ENCODE measurements at places on chromosomes 11 and 22. TPM values are rescaled to one million over a fixed set of nuclear protein-coding genes. Genes with fewer than 3 reads are reported as not detected.

KLHL35 gene
- total RNA-seq: 0.58 TPM

DNA sequence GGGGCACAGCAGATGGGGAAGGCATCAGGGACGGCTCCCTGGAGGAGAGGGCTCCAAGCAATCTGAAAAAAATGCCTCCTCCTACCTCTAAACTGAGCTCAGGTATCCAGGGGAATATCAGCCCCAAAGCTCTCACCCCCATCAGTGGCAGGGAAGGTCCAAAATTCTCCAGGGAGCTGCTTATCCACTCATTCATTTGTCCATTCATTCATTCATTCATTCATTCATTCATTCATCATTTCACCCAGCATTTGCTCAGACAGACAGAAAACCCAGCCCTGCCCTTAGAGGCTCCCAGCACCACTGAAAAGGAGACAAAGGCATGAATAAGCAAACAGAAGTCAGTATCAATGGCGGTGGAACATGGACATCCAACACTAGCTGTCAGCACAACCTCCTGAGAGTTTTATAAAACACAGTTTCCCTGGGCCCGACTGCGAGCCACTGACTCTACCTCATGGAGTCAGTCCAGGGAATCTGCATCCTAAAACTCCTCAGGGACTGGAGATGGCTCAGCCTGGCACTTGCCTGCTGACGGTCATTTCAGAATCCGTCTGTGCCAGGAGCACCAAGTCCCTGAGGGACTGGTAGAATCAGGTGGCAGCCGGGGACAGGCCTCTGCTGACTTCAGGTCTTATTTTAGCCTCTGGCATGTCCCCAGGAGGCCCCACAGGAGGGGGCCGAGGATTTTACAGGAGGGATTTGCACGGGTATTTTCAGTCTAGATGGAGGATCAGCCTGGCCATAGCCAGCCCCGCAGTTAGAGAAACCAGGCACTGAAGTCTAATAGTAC lies 164.6 kb downstream of the MN1 start:
- no peak for DNase-seq

- no peak for DNase-seq
Observed at GRCh38 chr22:50211147-50211546, 10.3 kb downstream of the SELENOO start.

DNA sequence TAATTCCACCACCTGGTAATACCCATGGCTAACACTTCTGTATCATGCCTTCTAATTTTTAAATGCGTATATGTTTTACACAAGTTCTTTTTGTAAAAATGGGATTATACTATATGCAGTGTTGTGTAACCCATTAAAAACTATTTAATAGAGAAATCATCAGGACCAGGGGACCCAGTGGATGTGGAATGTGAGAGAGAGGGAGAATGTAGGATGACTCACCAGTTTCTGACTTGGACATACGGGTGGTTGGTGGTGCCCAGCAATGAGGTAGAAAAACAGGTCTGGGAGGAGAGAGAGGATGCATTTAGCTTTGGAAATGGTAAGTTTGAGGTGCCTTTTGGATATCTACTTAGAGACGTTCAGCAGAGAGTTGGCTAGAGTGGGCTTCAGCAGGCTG lies 112.0 kb upstream of the TBCEL start:
- DNase-seq: no peak

P4HA3 gene
- not detected for total RNA-seq

ADM gene
- 2.1 TPM for total RNA-seq

GRCh38 chr11:20156876-20157613 lies 3.2 kb downstream of the DBX1 start:
- peak; percentile 34 for DNase-seq

CCDC89 gene
- not detected for total RNA-seq

GRCh38 chr11:9136741-9137140 lies 45.3 kb upstream of the SCUBE2 start:
- no peak for DNase-seq

DNA sequence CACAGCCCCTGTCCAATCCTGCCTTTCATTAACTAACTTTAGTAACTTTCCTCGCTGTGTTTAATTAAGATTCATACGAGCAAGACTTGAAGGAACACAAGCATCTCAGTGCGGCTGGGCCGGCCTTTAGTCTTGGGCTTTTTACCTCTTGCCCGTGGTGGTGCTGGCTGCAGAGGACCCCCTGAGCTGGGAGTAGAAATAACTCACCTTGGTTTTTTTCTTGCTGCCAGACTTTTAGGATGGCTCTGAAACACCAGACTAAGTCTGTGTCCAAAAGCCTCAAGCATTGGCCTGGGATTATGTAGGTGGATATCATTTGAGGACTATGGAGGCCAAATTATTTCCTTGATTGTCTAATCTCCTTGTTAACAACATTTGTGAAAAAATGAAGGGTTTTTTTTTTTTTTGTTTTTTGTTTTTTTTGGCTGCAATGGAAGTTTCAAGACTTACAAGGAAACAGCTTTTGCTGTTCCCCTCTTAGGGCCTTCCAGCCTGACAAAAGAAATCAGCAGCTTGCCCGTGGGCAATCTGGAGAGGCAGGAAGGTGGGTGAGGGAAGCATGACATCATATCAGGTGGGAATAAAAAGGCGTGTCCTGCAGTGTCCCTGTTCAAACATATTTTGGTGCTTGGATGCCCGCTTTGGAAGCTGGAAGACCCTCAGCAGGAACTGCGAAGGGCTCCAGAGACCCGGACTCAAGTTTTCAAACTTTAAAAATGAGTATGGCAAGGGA lies 44.0 kb downstream of the SMIM38 start:
- no peak for DNase-seq

GRCh38 chr22:32389685-32390084 lies 22.4 kb downstream of the RTCB start:
- DNase-seq: no peak

GRCh38 chr11:101096036-101096704 lies 33.4 kb downstream of the PGR start:
- DNase-seq: no peak

DNA sequence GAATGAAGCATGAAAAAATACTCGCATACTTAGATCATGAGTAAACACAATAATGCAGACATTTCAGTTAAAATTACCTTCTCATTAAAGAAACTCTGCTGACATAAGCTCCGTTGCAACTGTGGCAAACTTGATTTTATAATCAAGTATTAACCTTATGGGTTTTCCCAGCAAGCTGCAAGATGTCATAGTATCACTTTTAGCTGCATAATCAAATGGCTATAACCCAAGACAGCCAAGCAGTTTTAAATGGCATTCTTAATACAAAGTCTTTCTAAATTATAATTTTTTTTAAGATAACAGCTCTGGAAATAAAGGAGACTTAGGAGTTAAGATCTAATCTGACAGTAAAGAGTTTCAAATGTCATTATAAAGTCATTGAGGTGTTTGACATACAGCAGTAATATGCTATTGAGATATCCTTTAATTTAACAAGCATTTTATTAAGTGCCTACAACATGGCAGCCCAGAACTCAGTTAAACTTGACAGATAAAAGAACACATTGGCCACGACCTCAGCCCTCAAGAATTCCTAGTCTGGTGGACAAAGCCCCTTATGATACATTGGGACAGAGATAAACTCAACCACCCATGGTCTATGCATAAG lies 163.1 kb upstream of the FAT3 start:
- no peak for DNase-seq

DNA sequence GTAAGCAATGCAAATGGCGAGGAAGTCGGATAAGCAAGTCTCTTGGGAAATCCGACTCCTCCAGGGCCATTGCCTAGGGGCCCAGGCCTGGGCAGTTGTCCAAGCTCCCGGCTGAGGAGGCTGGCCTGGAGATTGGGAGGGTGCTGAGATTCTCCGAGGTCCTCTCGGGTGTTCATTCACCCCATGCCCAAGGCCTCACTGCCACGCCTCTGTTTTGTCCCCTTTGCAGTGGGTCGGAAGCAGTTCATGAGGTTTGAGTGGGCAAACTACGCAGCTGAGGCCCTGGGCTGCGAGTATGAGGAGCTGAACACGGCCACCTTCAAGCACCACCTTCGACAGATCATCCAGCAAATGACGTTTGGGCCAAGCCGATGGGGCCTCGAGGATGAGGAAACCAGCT lies 81.3 kb downstream of the MYO18B start:
- DNase-seq: no peak

DNA sequence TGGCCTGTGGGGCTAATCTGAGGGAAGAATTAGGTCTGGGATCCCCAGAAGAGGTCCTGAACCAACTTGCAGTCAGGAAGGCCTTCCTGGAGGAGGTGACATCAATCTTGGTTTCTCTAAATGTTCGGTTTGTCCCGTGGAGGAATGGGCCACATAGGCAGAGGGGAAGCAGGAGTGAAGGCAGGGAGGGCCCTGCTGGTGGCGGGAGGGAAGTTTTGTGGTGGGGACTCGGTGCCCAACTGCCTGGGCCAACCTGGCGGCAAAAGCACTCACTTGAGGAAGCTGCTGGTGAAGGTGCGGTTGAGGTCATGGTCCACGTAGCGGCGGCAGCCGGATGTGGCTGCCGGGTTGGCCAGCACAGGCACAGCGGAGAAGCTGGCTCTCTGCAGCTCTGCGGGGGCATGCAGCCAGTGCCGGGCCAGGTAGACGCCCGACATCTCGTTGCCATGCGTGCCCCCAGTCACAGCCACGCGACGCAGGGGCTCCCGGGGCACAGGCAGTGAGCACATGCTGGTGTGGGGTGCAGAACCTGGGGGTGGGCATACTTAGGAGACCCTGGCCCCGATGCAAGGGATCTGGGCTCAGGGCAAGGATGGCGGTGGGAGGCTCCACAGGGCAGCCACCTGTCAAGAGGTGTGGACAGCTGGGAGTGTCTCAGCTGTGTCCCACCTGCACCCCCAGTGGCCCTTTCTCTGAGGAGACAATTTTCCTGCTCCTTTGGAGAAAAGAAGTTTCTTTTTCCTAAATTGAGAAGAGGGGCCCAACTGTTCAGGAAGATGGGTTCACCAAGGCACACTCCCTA lies 3.8 kb downstream of the ACY3 start:
- peak; percentile 55 for DNase-seq

DNA sequence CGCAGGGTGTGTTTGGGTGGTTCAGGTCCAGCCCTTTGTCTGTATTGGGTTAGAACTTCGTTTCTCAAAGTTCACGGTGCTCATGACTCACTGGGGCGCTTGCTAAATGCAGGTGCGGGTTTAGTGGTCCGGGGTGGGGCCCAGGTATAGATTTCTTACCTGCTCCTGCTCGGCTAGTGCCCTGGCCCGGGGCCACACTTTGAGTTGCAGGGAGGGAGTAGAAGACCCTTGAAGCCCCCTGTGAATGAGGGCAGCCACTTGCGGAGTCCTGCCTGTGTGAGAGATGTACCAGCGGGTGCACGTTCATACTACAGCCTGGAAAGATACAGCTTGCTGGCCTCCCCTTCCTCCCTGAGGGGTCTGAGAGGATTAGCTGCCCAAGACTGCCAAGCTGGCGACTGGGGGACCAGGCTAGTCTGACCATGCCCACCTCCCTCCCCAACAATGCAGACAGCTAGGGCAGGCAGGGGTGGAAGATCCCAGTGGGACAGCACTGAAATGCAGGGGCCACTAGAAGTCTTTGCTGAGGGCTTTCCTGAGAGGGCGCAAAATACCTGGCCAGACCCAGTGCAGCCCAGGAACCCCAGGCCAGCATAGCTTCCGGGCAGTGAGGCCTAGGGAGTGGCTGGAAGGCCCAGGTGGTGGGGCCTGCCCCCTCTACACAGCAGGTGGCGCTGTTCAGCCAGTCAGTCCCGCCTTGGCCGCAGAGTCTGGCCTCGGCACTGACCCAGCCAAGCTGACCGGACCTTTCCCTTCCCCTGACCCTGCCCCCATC lies 5.1 kb upstream of the MYRF start:
- DNase-seq: peak; percentile 50

DNA sequence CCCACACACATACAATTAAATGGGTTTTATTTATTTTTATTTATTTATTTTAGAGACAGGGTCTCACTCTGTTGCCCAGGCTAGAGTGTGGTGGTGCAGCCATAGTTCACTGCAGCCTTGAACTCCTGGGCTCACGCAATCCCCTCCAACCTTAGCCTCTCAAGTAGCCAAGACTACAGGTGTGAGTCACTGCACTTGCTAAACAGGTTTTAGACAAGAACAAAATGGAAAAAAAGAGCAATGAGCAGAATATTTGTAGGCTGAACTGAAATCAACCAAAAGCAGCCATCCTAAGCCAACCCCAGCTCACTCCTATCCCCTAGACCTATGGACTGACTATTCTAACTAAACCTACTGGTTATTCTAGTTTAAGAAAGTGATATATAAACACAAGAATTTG lies 37.8 kb downstream of the MRE11 start:
- DNase-seq: no peak

RIMBP3C gene
- 0.20 TPM for total RNA-seq

CLP1 gene
- 22.0 TPM for total RNA-seq

GRCh38 chr11:65899356-65900124 lies 648 bp downstream of the FOSL1 start:
- peak; percentile 86 for DNase-seq

DNA sequence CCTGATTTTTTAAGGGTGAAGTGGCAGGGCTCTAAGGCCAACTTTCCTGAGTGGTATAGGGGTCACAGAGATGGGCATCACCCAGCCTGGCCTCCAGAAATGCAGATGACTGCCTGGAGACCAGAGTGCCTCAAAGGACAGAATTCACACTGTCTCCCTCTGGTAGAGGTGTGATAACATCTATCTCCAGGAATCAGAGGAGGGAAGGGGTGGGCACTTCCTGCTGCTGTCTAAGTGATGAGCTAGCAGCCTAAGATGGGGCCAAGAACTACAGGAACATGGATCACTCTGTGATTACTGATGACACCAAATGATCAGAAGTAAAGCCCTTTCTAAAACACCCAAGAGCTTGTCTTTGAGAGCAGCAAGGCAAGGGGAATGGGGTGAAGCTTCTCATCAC lies 61.9 kb downstream of the C11orf58 start:
- no peak for DNase-seq
